ENCODE measurements at places on chromosomes 5 and 9.

- no peak for DNase-seq
Observed at GRCh38 chr5:14630671-14631070, 33.8 kb upstream of the OTULIN start.

DNA sequence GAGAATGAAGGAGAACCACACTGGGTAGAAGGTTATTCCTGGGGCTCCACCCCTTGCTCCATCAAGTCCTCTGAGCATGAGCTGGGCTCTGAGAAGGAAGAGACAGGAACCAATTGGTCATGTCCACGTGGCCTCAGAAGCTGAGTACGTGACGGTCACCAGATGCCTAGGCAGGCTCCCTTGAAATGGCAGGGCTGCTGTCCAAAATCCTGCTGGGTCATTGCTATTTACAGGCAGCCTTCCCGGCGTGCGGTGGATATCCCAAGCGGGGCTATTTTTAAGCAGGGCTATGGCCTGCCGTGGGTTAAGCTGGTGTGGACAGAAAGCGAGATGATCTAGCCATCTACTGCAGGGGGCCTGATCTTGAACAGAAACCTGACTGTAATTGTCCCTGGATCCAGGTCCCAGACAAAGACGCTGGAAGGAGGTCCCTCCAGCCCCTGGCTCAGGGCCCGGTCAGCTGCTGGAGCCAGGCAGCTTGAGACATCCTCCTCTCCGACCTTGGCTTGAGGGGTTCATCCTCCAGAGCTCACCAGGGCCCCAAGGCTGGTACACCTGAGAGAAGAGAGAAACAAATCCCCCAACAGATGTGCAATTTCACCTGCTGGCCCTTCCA, 550 bp upstream of the CKMT2 start:
- no peak for DNase-seq

GRCh38 chr9:9950813-9951212, 662.0 kb downstream of the PTPRD start:
- DNase-seq = no peak

DNA sequence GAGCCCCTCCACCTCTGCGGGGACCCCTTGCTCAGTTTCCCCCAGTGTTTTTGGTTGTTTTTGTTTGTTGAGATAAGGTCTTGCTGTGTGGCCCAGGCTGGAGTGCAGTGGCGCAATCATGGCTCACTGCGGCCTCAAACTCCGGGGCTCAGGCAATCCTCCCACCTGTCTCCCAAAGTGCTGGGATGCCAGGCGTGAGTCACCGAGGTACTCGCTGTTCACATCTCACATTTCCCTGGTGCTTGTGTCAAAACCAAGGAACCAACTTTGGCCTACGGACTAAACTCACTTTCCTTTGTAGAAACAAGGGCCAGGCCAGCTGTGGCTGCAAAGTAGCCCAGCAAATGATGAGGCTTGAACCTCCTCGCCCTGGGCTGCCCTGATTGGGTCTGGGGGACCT, 9.7 kb upstream of the AJM1 start:
- no peak for DNase-seq

DNA sequence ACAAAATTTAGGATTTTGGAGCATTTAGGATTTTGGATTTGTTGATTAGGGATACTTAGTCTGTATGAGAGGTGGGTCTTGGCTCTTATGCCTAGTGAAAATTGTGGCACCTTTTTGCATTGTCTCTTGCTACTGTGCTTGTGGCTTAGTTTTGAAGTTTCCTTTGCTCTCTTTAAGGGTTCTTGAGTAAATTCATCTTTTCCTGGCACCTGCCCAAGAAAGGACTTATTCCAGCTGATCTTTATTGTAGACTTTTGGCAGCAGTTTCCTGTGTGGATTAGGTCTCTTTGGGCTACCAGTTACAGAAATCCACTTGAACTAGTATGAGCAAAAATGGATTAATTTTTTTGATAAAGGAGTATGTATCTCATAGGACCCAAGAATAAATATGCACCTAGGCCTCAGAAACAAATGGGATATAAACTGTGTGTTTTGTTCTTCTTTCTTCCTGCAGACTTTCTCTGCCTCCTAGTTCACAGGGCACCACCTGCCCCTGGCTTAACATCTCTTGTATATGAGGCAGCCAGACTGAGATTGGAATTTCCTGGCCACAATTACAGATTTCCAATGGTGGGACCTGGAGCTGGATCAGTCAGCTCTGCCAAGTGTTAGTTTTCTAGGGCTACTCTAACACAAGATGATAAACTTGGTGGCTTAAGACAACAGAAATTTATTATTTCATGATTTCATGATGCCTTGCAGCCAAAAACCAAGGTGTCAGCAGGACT, 44.6 kb downstream of the FOCAD start:
- DNase-seq = no peak

DNA sequence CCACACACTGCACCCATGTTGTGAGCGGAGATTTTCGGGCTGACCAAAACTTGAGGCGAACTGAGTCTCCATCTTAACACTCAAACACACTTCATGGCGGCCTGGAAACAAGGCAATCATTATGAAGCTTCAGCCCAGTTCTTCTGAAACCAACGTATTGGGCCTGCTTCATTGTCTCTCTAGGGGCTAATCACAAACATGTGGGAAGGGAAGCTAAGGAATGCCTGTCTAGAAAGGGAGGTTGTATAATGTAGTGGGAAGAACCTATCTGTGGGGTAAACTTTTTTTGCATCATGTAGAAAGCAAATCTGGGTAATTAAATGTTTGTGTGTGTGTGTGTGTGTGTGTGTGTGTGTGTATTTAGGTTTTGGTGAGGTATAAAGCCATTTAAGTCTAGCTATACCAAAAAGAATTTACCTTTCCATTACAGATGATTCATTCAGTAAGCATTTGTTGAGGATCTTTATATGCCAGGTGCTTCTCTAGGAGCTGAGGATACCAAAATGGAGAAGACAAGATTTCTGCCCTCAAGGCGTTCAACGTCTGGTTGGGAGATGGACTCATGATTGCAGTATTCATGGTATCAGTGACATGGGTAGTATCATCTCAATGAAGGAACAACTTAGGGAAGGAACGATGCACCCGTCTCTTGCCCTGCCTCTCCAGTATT, 29.4 kb downstream of the SLC1A3 start:
- no peak for DNase-seq
